Progenitor cell of endocrine pancreas (in vitro differentiated cells): ENCODE measurements at places on chromosomes 12 and 14.

GRCh38 chr12:6352193-6353173, 10.6 kb upstream of the TNFRSF1A start:
- DNase-seq: no peak

DNA sequence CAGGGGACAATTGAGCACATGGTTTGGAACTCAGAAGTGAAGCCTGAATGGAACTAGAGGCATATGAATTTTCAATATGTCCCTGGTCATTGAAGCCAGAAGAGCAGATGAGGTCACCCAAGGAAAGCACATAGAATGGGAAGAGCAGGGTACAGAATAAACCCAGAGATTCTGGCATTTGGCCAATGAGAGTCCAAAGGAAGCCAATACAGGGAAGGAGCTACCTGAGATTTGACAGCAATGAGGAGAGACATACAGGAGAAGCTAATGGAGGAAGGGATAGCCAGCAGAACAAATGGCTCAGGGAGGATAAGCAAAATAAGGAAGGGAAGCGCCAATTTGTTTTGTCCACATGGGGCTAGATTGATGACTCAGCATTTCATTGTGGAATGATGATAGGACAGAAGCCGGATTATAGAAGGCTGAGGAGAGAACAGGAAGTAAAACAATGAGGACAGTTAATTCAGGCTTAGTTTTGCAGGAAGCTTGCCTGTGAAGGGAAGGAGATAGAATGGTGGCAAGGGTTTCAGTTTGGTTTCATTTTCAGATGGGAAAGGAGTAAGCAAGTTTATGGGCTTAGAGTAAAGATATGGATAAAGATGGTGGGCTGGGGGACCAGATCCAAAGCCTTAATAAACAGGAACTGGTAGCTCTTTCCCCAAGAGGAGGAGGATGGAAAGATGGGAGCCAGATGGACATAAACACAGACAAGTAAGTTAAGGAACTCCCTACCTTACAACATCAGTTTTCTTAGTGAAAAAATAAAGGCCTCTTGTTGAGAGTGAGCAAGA, 3.2 kb upstream of the SPTSSA start:
- DNase-seq: no peak

GRCh38 chr14:39857376-39858055, 425.3 kb upstream of the FBXO33 start:
- no peak for DNase-seq

DNA sequence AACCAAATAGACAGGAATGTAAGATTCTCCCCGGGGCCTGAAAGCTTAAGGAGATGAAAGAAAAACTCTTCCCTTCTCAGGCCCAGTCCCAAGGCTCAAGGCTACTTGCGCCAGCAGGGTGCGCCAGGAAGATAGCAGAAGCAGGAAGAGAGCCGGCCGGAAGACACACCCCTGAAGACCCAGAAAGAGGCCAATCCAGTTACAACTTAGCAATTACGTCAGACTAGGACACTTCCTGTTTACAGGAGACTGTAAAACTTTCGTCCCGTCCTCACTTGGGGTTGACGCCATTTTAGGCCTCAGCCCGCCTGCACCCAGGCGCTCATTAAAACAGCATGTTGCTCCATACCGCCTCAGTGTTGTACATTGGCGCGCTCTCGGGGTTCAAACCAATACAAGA, 9.4 kb downstream of the COX16 start:
- no peak for DNase-seq

DNA sequence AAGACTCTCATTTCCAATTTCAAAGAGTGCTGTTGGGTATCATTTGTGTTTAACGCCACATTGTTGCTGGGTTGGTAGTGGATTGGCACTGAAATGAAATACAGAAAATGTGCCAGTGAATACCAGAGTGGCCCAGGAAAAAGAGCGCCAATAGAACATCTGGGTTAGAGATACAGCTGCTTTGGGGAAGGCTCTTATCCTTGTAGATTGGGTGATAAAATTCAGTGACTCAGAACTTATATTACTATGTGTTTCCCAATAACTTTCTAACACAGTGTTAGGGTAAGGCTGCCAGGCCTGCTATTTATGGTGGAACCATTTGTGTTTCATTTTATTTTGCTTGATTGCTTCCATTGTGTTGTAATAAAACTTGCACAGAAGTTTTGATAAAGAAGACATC, 168.2 kb upstream of the SSTR1 start:
- DNase-seq: no peak

DNA sequence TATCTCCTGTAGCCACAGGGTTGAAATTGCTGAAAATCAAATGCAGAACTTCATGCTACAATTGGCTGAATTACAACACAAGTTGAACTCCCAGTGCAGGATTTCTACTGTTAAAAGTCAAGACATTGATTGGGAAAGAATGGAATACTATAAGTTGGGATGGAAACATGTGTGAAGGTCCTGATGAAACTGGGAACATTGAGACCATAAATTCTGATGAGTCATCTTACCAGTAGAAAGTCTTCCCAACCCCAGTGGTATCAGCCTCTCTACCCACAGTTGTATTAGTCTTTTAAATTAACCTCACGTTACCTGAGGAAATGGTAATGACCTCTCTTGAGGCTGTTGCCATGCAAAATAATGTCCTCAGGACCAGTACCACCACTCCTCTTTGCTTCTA, 27.4 kb upstream of the DYRK2 start:
- DNase-seq: no peak

DNA sequence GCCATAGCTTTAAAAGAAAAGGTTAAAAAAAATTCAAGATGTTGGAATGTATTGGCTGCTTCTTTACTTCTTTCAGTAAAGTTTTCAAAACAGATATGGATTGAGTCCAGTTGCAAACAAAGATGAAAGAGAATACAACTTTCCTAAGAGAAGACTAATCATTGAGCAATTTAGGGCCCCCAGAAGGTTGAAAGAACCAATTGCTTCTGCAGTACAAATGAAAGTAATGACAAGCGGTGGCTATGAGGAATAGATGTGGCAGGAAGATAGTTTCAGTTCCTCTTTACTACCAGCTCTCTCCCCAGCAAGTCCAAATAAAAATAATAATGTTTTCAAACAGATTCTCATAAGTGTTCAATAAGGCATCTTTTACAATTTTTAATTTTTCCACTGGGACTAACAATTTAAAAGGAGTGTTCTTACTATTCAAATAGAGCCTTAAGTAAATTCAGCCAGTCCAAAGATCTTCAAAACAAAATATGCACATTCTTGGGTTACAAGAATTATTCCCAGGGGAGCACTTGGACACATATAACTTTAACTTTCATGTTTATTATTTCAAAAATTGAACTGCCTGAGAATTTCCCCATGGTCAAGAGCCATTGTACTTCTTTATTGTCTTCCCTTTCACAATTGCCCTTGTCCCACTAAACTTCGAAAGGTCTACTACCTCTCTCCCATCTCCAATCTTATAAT, 62.3 kb upstream of the PPP1R12A start:
- no peak for DNase-seq

DNA sequence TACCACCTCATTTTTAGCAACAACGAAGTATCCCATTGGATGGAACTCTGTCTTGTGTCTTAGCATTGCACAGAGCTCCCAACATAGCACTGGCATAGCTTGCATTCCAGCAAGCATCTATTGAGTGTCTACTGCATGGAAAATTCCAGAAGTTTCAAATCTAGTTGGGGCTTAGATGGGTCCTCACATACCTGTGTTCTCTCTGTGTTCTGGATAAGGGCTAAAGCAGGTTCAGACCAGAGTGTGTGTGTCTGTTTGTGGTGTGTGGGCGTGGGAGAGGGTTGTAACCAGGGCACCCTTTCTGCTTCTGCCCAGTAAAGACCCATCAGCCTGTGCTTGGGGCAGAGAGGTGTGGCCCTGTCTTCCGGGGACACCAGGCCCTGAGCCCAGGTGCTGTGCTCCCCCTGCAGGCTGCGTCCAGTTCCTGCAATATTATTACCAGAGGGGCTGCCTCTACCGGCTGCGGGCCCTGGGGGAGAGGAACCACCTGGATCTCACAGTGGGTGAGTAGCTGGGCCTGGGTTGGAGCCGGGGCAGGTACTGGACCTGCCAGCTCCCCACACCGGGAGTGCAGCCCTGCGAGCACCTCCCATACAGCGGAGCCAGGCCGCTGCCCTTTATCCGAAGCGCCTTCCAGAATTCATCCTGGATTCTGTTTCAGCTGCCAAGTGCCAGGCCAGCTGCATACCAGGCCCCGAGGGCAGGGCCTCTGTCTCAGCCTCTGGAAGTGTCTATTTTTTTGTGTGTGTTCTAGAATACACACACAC, 20.3 kb downstream of the RHOF start:
- DNase-seq: peak; percentile 66

- no peak for DNase-seq
These were observed 413 bp downstream of the LRP6 start for GRCh38 chr12:12266389-12266872.

- DNase-seq: no peak
These were observed 2.1 kb downstream of the KIF21A start for GRCh38 chr12:39440781-39441180.
